Ascending aorta (tissue), 2 donors: ENCODE measurements at places on chromosomes 2 and 18. TPM values are rescaled to one million over a fixed set of nuclear protein-coding genes. Genes with fewer than 3 reads are reported as not detected.

The CD302 gene
- total RNA-seq, result 30.9 TPM

The FIGN gene
- total RNA-seq, result 4.3 TPM

- no peak for DNase-seq
- H3K4me1 ChIP-seq, result no peaks in the 10 kb centered on the region
- peak overlapping the region; percentile 96 for H3K4me3 ChIP-seq
These were observed 3.6 kb downstream of the IGFBP2 start for GRCh38 chr2:216636551-216637450.

DNA sequence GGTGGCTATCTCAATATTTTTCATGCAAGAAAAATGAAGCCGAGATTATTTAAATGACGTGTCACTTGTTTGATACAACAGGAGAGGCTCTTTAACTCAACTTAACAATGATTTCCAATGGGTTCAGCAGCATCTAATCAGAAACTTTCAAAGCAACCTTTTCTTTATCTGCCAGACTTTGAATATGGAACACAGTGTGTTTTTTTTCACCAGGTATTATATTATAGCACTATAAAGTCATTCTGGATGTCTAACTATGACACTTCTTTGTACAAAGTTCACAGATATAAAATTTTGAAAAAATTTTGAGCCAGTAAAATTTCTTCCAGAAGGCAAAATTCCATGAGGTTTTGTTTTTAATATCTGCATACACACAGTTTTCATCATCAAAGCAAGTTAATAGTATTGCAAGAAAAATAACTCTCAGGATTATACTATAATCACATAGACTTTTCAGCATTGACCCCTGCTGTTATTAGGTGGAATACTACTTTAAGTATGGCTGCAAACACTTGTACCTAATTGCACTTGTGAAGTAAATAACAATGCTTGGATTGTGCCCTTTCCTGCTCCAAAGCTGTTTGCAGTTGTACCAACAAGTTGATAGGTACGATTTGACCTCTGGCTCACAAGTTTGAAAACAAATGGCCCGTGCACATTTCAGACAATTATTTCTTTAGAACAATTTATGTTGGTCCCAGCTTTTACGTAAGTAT lies 44.0 kb upstream of the DSG1 start:
- H3K27ac ChIP-seq, result no peak overlapping the region
- DNase-seq, result no peak
- no peaks in the 10 kb centered on the region for H3K27me3 ChIP-seq
- H3K4me1 ChIP-seq, result no peaks in the 10 kb centered on the region
- H3K36me3 ChIP-seq, result no peaks in the 10 kb centered on the region

GRCh38 chr2:220509096-220509757 lies 881.8 kb downstream of the SLC4A3 start:
- no peak overlapping the region for H3K27ac ChIP-seq
- H3K4me3 ChIP-seq, result no peak overlapping the region
- H3K4me1 ChIP-seq, result no peaks in the 10 kb centered on the region
- no peaks in the 10 kb centered on the region for H3K27me3 ChIP-seq
- no peak for DNase-seq

GRCh38 chr2:103459283-103459682 lies 697.5 kb downstream of the TMEM182 start:
- H3K4me3 ChIP-seq, result no peak overlapping the region
- H3K36me3 ChIP-seq, result no peaks in the 10 kb centered on the region
- H3K27ac ChIP-seq, result no peak overlapping the region

DNA sequence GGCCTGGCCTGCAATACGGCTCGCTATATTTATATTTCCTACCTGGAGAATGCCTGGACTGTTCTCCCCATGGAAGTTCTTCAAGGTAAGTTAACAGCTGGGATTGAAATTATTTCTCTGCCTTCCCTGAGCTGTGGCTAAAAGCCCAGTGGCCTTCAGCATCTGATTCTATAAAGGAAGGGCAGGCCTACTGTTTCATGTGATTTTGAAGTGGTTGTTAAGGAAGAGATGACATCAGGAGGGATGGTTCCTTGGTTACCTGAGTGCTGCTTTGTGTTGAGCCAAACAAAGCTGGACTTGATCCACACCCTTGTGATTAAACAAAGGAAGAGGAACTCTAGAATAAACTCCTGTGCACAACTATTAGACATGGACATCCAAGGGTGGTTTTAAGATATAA lies 61.6 kb downstream of the MFSD6 start:
- H3K36me3 ChIP-seq, result no peaks in the 10 kb centered on the region
- H3K4me3 ChIP-seq, result no peak overlapping the region
- H3K27me3 ChIP-seq, result no peaks in the 10 kb centered on the region
- H3K4me1 ChIP-seq, result peaks cover 16% of the 10 kb centered on the region

DNA sequence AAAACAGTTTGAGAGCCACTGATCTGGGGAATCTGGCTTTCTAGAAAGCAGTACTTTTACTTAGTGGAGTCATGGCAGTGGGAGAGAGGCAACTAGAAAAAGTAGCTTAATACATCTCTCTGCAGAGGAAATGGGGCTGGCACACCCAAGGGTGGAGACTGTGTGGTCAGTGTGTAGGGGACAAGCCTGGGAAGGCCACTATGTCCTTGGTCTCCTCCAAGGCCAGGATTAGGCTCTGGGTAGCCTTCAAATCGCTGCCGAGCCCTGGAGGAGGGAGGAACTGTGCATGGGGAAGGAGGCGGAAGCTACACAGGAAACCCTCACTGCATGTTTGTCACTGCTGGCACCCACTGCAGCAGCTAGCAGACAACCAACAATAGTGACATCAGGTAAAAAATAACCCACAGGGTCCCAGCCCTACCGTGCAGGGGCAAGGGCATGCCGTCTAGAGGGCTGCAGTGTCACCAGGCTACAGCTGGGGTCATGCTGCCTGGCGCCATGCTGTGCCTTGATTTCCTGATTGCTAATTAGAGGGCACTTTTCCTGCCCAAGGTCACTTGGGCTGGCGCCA lies 34.8 kb downstream of the LBH start:
- no peaks in the 10 kb centered on the region for H3K27me3 ChIP-seq
- no peaks in the 10 kb centered on the region for H3K36me3 ChIP-seq
- H3K4me1 ChIP-seq, result peaks cover 14% of the 10 kb centered on the region
- no peak for DNase-seq
- no peak overlapping the region for H3K4me3 ChIP-seq

DNA sequence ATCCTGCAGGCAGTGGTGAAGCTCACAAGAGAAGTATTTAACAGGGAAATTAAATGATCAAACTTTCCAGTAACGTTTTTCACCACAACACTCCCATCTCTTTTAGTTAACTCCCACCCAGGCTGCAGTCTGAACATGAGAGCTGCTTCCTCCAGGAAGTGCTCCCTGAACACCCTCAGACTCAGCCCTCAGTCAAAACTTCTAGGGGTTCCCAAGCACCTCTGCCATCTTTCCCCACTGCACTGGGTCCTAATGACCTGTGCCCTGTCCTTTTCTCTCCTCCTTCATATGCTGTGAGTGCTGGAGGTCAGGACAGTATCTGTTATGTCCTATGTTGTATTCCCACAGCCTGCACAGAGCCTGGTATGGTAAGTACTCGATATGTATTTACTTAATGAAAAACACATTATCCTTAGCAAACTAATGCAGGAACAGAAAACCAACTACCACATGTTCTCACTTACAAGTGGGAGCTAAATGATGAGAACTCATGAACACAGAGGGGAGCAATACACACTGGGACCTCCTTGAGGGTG lies 49.2 kb upstream of the ASPRV1 start:
- H3K4me1 ChIP-seq, result no peaks in the 10 kb centered on the region
- DNase-seq, result no peak
- H3K27ac ChIP-seq, result no peak overlapping the region
- H3K36me3 ChIP-seq, result peaks cover 4% of the 10 kb centered on the region

GRCh38 chr2:196162586-196163175 lies 8.7 kb downstream of the STK17B start:
- H3K36me3 ChIP-seq, result peaks cover 12% of the 10 kb centered on the region
- DNase-seq, result no peak
- no peak overlapping the region for H3K4me3 ChIP-seq
- no peak overlapping the region for H3K27ac ChIP-seq

DNA sequence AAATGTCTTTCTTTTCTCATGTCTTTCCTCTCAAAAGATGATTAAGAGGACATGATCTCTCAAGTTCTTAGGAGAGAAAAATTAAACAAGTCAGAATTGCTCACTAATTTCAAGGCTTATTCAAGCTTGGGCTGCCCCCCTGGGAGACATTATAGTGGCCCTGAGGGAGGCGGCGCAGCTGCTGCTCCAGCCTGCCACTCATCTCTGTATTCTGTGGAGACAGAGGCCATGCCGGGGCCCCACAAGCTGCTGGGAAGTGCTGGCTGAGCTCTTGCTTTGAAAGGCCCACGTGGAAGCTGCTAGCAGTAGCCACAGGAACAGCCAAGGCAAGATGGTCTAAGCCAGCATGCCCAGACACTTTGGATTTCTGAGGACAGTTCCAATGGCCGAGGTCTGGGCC lies 267.4 kb downstream of the LNPK start:
- H3K4me1 ChIP-seq, result no peaks in the 10 kb centered on the region
- H3K36me3 ChIP-seq, result no peaks in the 10 kb centered on the region
- DNase-seq, result no peak
- H3K27ac ChIP-seq, result no peak overlapping the region
- H3K27me3 ChIP-seq, result no peaks in the 10 kb centered on the region
- no peak overlapping the region for H3K4me3 ChIP-seq

- no peak overlapping the region for H3K4me3 ChIP-seq
- H3K27ac ChIP-seq, result no peak overlapping the region
- no peaks in the 10 kb centered on the region for H3K27me3 ChIP-seq
- DNase-seq, result no peak
- no peaks in the 10 kb centered on the region for H3K4me1 ChIP-seq
These were observed 145.2 kb downstream of the GALNT3 start for GRCh38 chr2:165648801-165649200.

GRCh38 chr2:132640116-132640515 lies 29.9 kb downstream of the LYPD1 start:
- H3K4me1 ChIP-seq, result no peaks in the 10 kb centered on the region
- no peak overlapping the region for H3K27ac ChIP-seq
- H3K27me3 ChIP-seq, result no peaks in the 10 kb centered on the region
- no peaks in the 10 kb centered on the region for H3K36me3 ChIP-seq

DNA sequence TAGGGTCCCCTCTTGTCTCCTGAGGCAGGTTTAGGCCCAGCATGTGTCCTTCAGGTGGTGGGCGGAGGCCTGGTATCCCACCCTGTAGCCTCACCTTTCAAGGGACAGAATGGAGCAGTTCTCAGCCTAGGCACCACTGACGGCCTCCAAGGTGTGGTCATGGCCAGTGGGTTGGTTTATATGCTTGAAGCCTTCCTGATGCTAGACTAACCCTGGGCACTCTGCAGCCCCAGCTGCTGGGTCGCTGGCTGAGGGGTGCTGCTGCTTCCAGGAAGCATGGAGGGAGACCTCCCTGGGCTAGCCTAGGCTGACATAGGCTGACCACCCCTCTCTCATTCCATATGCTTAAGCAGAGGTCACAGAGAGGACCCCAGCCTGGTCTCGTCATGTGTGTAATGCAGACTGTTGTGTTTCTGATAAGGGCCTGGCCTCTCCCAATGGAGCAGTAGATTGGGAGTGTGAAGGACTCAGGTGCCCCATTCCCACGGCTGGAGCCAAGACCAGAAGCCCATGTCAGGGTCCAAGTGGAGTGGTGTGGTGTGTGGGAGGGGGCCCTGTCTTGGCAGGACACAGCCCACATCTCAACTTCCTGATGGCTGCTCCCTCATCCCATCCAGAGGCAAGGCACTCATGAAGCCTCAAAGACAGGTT lies 206.6 kb downstream of the DYSF start:
- DNase-seq, result no peak
- H3K4me3 ChIP-seq, result no peak overlapping the region
- no peaks in the 10 kb centered on the region for H3K27me3 ChIP-seq
- no peaks in the 10 kb centered on the region for H3K4me1 ChIP-seq
- H3K27ac ChIP-seq, result no peak overlapping the region
- no peaks in the 10 kb centered on the region for H3K36me3 ChIP-seq

- DNase-seq, result no peak
- no peaks in the 10 kb centered on the region for H3K4me1 ChIP-seq
- no peaks in the 10 kb centered on the region for H3K36me3 ChIP-seq
These were observed 519.3 kb upstream of the ID2 start for GRCh38 chr2:8162552-8162951.
